ENCODE measurements at places on chromosomes 3 and 15.
A peak's percentile ranks its signal among the peaks of the same experiment; 100 is the strongest.

GRCh38 chr3:168034152-168034928 is 61.4 kb downstream of the GOLIM4 start:
- DNase-seq: no peak

GRCh38 chr3:116263842-116264545 is 181.3 kb downstream of the LSAMP start:
- DNase-seq: no peak

DNA sequence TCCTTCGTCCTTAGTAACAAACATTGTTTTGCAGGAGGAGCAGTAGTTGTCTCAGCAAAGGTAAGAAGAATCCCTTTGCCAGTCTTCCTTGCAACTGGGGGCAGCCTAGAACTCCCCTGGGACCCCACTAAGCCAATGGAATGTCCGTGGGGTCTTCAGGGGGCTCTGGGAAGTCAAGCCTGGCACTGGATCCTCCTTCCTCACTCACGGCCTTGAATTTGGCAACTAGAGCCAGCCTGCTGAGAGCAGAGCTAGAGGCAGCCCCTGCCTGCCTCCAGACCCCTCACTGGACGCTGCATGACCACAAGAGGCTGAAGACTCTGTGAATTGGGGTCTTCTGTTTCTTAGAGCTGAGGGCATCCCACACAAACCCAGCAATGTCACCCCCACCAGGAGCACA is 18.6 kb upstream of the PRR23E start:
- DNase-seq: no peak

DNA sequence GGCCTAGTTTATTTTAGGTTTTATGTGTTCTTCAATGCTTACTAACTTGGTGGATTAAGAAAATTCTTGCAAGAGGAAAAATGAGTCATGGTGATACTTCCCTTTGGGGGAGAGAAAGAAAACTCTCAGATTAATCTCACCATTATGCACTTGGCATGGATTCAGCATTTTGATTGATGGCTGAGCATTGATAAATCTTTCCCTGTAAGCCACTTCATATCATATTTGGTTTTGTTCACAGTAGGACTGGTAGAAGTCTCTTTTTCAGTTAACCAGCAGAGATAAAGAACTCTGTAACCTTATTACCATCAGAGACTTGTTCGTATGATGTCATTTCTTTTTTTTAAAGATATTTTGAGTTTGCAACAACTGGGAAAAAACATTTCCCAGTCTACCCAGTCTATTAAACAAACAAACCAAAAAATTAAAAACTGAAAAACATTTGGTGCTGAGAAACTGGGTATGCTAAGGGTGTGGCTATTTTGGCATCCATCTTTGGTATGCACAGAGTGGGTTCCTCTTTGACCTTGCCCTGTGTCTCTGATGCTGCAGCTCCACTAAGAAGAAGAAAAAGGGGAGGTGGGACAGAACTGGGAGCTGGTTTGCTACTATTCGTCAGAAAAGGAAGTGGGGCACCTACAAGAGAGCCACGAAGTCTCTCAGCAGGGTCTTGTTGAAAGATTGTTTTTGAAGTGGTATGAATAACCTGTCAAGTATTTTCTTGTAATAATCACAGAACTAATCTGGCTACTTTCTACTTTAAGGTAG is 17.2 kb downstream of the TMOD3 start:
- no peak for DNase-seq

DNA sequence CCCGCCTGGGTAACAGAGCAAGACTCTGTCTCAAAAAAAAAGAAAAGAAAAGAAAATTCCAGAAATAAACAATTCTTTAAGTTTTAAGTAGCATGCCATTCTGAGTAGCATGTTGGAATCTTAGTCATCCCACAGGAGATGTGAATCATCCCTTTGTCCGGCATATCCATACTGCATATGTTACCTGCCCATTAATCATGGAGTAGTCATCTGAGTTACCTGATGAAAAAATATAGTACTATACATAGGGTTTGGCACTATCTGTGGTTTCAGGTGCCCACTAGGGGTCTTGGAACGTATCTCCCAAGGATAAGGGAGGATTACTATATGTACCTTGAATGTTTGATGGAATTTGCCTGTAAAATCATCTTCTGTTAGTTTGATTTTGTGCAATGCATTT is 6.3 kb upstream of the CCR4 start:
- no peak for DNase-seq

GRCh38 chr3:106510206-106510605 is 641.4 kb upstream of the CBLB start:
- no peak for DNase-seq

DNA sequence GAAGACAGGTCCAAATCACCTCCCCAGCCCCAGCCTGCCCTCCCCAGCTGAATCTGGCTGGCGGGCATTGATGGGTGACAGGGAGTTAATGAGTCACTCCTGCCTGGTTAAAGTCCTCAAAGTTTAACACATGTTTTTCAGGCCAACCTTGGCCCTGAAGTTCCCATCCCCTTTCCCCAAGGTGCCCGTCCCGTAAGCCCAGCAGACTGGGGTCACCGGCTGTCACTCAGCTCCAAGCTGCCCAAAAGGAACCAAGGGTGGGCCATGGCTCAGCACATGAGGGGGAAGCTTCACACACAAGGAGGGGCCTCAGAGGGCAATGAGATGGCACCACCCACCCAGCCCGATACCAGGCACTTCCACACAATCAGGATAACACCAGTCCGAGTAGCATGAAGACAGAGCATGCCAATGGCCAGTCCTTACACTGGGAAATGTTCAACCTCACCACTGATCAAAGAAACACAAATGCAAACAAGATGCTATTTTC is 10.2 kb upstream of the KLF15 start:
- DNase-seq: no peak

- peak; percentile 82 for DNase-seq
Observed at GRCh38 chr15:34437687-34438086, at the start of gene GOLGA8A. Gene GOLGA8A (minus strand): TSS chr15:34437808. CDS start chr15:34389691, 48,117 bp downstream.

GRCh38 chr3:127849368-127849767 is 27.1 kb upstream of the MGLL start:
- no peak for DNase-seq
